ENCODE measurements at places on chromosomes 5 and 9.

GRCh38 chr9:129596541-129597331 lies 24.2 kb downstream of the C9orf50 start:
- no peak for DNase-seq

DNA sequence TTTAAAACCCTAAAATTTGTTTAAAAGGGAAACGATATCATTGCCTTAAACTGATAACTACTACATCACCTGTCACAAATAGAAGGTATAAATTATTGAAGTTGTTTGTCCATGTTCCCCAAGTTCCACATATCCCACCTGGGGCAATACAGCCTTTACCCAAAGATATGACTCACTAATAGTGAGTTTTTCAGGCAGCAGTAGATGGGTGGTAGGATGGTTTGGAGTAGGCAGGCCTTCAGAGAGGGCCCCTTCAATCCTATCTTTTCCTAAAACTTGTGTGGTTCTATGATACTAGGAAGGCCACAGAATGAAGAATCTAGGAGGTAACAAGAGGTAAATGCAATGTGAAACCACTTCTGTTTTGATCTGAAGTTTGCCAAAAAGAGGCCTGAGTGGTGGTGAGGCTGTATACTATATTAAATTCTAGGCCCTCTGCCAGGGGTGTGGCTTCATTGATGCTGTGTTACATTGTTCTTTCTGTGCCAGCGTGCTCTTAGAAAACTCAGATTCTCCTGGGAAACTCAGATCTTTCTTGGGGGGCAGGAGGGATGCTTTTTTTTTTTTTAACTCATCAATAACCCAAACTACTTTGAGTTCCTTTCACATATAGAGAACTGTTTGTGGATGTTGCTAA lies 7.2 kb downstream of the CYSTM1 start:
- no peak for DNase-seq

DNA sequence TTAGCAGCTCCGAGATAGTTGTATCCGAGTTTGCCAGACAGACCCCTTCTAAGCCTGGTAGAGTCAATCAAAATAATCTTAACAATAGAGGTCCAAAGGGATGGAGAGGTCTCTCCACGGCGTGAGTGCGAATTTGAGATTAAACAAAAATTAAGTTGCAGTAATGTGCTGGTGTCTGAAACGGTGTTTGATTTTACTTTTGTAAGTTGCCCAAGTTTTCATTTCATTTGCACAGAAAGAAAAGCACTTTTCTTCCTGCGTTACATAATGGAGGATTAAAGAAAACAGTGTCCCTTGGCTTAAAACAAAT lies 1.2 kb downstream of the IRX1 start:
- no peak for DNase-seq

- no peak for DNase-seq
Observed at GRCh38 chr9:114348261-114348905, 18.7 kb downstream of the ORM2 start.

- no peak for DNase-seq
Observed at GRCh38 chr9:123695386-123695785, 234.5 kb downstream of the DENND1A start.

All from HTR-8/SVneo (cell line).